ENCODE measurements at places on chromosomes 12 and 14. TPM values are rescaled to one million over a fixed set of nuclear protein-coding genes. Genes with fewer than 3 reads are reported as not detected.

DGKA gene
- 541 TPM for total RNA-seq

LMNTD1 gene
- not detected for total RNA-seq

C1S gene
- total RNA-seq = 0.50 TPM

DNA sequence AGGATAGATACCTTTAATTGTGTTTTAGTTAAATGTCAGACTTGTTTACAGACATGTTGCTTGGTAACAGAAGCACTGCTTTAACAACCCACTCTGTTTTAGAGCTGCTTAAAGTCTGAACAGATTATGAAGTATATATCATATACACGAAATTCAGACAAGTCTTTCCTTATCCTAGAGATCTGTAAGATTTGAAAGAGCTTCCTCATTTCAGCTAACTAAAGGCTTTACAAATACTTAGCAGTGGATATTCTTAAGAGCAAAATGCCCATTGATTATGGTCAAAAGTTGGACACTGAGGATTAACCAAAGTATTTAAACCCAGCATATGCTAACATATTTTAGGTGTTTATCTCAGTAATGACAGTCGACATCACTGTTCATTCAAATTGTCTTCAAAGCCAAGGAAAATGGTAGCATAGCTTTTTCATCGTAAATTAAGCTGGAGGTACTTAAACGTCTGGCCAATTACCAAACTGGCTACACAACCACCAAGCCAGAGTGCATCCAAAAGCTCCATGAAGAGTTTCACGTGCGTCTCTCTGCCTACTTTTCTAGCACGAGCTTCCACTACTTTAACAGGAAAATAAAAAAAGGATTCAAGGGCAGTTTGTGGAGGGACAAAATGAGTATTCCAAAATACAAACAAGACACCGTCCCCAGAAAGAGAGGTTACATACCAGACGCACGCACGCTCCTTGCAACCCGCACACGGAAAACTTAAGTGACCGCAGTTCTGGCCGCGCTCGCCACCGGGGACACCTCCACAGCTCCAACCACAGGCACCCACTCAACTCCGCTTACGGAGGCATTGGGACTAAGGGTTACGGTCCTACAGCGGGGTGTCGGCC is 565 bp downstream of the CEP83 start:
- peaks cover 11% of the 10 kb centered on the region for H3K27me3 ChIP-seq
- H3K4me3 ChIP-seq = peak overlapping the region; percentile 86
- H3K36me3 ChIP-seq = peaks cover 41% of the 10 kb centered on the region

GRCh38 chr14:52494444-52494843 is 57.9 kb downstream of the TXNDC16 start:
- H3K27ac ChIP-seq = no peak overlapping the region
- DNase-seq = no peak
- H3K27me3 ChIP-seq = no peaks in the 10 kb centered on the region

DNA sequence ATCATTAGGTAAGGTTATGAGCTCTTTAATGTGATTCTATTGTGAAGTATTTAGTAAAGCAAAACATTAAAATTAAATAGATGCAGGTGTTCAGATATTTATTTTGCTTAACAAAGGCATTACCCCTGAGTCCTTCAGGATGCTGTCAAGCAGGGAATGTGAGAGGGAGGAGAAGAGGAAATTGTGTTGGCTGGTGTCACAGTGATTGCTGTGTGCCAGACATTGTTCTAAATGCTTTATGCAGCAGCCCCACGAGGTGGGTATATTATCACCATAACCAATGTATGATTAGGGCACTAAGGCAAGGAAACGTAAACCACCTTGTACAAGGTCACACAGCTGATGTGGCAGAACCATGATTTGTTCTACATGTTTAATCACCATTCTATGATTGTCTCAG is 80.1 kb downstream of the STAB2 start:
- H3K36me3 ChIP-seq = no peaks in the 10 kb centered on the region
- no peak for DNase-seq
- no peaks in the 10 kb centered on the region for H3K4me1 ChIP-seq
- H3K4me3 ChIP-seq = no peak overlapping the region

GRCh38 chr14:74309125-74310022 is 6.6 kb upstream of the ABCD4 start:
- DNase-seq = no peak
- H3K36me3 ChIP-seq = no peaks in the 10 kb centered on the region
- no peaks in the 10 kb centered on the region for H3K4me1 ChIP-seq

GRCh38 chr12:43103866-43104265 is 448.1 kb downstream of the ADAMTS20 start:
- no peak overlapping the region for H3K4me3 ChIP-seq
- H3K4me1 ChIP-seq = no peaks in the 10 kb centered on the region
- no peak for DNase-seq
- H3K27me3 ChIP-seq = no peaks in the 10 kb centered on the region
- H3K27ac ChIP-seq = no peak overlapping the region
- H3K36me3 ChIP-seq = no peaks in the 10 kb centered on the region

GRCh38 chr12:4681732-4682131 is 32.8 kb downstream of the NDUFA9 start:
- H3K4me1 ChIP-seq = no peaks in the 10 kb centered on the region
- no peaks in the 10 kb centered on the region for H3K27me3 ChIP-seq
- no peak overlapping the region for H3K4me3 ChIP-seq

GRCh38 chr12:68106160-68106559 is 53.4 kb downstream of the IFNG start:
- H3K27ac ChIP-seq = no peak overlapping the region
- H3K36me3 ChIP-seq = no peaks in the 10 kb centered on the region
- H3K27me3 ChIP-seq = peaks cover 3% of the 10 kb centered on the region
- H3K4me1 ChIP-seq = no peaks in the 10 kb centered on the region
